ENCODE measurements at places on chromosomes 3 and 15.

DNA sequence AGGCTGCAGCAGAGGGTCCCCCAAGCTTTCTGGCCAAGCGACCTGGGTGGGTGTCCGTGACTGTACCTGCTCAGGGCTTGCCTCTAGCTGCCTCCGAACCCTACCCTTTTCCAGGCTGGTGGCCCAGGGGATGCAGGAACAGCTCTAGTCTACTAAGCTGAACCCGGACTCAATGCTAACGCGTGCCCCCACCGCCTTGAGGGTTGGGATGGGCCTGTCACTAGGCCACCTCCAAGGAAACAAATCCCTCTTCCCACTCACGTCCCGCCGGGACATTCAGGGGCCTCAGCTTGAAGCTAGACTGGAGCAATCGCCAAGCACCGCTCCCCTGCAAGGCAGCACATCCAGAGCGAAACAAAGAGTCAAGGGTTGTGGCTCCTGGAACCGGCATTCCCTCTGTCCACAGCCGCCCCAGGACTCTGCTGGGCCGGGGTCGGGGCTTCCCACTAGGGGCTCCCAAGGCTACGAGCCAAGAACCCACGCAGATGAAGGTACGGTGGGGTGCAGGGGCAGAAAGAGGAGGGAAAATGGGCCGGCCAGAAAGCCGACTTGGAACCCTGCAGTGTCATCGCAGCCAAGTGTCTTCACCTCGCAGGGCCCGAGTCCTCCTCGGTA lies 2.9 kb downstream of the FBXL22 start:
- no peak for DNase-seq

DNA sequence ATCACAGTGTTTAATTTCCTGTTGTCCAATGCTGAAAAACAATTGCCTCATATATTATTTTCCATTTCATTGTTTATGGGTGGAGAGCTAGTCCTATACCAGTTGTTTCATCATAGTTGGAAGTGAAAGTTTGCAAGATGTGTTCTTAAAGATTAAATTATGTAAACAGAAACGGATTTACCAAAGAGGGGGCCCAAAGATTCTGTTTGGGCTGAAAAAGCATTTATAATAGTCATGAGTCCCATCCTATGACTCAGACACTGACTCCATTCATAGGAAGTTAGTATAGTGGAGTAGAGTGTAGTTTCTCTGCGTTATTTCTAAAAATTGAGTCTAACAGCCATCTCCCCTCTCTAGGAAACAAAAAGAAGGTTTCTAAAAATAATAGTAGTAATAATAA lies 24.3 kb downstream of the NFKBIZ start:
- no peak for DNase-seq

GRCh38 chr15:98953000-98953787 lies 54.4 kb downstream of the PGPEP1L start:
- DNase-seq = peak; percentile 56

DNA sequence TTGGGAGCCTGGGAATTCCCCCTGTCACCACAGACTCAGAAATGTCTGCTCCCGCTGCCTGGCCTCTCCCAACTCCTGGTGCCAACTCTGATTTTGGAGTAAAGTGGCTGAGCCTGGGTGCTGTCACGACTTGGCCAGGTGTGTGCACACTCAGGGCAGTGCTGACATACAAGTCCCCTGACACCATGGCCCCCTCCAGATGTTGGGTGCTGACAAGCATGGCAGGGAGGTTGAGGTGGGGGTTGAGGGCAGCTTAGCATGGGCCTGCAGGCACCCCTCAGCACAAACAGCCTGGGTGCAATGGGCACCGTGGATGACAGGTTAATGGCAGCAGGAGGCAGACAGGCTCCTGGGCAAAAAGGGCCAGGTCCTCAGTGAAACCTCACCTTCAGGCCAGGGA lies 511.2 kb downstream of the SQOR start:
- no peak for DNase-seq

DNA sequence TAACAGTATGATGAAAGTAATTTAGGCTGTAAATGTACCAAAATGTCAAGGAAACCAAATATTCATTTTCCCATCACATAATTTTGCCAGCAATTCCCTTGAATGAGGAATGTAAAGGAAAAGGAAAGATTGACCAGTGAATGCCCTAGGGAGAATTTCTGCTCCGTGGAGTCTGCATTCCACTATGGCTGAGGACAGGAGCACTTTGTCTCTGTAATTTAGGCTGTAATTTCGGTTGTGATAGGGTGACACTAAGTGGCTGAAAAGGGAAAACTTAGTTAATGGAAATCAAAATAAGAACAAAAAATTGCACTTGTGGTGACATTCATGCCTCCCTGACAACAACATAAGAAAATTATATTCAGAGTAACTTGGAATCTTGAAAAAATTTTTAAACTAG lies 8.3 kb upstream of the TMEM207 start:
- no peak for DNase-seq

DNA sequence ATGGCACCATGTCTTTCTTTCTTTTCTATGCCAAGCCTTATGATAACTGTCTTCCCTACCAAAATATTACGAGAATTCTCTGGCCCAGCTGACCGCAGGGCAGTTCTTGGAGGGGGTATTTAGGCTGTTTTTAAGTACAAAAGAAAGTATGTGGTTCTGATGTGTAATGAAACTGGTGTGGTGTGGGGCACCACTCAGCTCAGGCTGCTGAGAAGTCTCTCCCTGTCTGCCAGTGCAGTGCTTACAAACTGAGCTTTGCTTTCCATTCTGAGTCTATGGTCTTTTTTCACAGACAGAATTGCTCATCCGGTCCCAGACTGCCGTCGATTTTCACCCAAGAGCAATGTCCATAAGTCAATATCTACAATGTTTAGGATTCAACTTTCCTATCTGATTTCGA lies 847.6 kb downstream of the NTRK3 start:
- no peak for DNase-seq

DNA sequence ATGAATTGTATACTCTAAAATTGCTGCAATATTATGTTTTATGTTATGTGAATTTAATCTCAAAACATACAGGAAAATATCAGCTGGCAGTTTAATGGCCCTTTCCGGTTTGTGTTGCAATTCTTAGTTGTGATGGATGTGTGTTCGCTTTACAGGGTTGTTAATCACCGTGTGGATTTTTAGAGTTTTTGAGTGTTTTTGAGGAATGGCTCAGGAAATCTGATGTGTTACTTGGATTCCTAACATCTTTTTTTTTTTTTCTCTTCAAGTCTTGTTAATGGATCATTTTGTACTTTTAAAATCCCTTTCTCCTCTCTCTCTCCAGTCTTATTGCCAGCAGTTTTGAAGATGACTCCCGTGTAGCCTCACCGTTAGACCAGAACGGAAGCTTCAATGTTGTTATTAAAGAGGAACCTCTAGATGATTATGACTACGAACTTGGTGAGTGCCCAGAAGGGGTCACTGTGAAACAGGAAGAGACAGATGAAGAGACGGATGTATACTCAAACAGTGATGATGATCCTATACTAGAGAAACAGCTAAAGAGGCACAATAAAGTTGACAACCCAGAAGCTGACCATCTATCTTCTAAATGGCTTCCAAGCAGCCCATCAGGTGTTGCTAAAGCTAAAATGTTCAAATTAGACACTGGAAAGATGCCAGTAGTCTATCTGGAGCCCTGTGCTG lies 35.7 kb downstream of the MGA start:
- peak; percentile 15 for DNase-seq

DNA sequence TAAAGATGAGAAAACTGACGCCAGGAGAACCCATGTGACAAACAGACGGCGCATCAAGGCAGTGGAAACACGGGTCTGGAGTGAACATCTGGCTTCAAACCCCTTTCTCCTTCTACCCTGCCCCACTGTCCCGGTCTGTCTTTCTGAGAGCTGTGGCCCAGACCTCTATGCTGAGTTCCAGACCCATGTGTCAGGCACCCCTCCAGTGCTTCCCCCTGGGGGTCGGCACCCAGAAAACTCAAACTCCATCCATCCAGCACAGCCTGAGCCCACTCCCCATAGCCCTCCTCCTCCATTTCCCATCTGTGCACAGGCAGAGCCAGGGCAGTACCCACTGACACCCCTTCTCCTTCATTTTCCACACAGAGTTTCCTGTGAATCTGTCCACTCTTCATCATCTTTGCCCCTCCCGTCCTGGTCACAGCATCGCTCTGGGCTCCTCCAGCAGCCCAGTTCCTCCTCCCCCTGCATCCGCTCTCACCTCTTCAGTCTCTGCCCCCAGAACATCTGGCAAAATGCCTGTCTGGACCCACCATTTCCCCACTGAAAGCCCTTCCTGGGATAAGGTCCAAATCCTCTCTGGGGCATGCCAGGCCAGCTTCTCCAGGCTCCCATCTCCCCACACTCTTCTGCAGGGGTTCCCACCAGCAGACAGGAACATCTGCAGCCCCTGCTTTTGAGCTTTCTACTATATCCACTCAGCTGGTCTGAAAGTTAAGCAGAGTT lies 2.9 kb downstream of the FAM240A start:
- DNase-seq = no peak

GRCh38 chr3:105328338-105328730 lies 38.4 kb upstream of the ALCAM start:
- DNase-seq = no peak

- DNase-seq = no peak
Observed at GRCh38 chr3:115350606-115351005, 203.5 kb upstream of the ZBTB20 start.

- no peak for DNase-seq
Observed at GRCh38 chr3:66413151-66413751, 87.6 kb downstream of the LRIG1 start.

- DNase-seq = peak; percentile 20
Observed at GRCh38 chr3:193788189-193788991, 195.4 kb downstream of the OPA1 start.

GRCh38 chr3:71172951-71173350 lies 410.6 kb downstream of the FOXP1 start:
- DNase-seq = no peak

DNA sequence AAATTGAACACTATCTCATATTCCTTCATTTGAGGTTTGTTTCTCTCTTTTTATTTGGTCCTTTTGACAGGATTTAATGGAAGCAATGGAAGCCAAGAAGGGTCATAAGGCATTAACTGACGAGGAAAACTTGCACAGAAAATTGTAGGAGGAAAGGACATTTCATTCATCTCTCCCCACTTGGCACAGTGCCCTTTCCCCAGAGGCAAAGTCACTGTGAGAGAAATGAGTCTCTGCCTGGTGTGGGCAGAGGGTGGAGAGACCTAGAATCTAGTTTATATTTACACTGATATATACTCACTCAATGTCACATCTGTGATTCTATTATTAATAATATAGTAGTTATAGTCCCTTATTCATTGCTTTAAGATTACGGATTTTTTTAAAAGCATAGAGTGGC lies 324.6 kb upstream of the IL12A start:
- DNase-seq = no peak

- DNase-seq = no peak
Observed at GRCh38 chr3:126676919-126677705, 22.2 kb upstream of the TXNRD3 start.

GRCh38 chr15:25711691-25712090 lies 151.4 kb downstream of the ATP10A start:
- no peak for DNase-seq

DNA sequence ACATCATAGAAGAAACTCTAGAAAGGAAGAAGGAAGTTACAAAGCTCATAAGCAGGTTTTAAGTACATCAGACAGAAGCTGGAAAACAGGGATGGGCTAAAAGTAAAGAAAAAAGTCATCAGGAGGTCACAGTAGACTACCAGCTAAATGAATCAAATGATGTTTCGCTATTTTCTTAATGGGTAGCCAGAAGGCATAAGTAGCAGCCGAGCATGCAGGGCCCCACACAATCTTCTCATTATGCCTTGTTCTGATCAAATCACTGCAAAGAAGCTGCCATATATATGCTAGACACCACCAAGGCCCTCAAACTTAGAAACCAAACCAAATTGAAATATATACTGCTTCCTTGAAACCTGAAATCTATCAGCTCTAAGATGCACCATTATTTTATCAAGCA lies 349.1 kb downstream of the ULK4 start:
- no peak for DNase-seq

GRCh38 chr3:44992555-44993470 lies 16.8 kb downstream of the EXOSC7 start:
- DNase-seq = no peak

- DNase-seq = no peak
Observed at GRCh38 chr3:117630885-117631284, 921.3 kb downstream of the TUSC7 start.

- peak; percentile 39 for DNase-seq
Observed at GRCh38 chr3:72520690-72521308, 327.4 kb downstream of the SHQ1 start.

- DNase-seq = no peak
Observed at GRCh38 chr3:181086011-181086410, 96.5 kb upstream of the DNAJC19 start.

All from GM06990 (cell line).